Effector memory CD4-positive, alpha-beta T cell (primary cell): ENCODE measurements at places on chromosomes 6 and 20.

- no peak for DNase-seq
Measured at GRCh38 chr6:95127261-95127660, 450.1 kb upstream of the MANEA start.

DNA sequence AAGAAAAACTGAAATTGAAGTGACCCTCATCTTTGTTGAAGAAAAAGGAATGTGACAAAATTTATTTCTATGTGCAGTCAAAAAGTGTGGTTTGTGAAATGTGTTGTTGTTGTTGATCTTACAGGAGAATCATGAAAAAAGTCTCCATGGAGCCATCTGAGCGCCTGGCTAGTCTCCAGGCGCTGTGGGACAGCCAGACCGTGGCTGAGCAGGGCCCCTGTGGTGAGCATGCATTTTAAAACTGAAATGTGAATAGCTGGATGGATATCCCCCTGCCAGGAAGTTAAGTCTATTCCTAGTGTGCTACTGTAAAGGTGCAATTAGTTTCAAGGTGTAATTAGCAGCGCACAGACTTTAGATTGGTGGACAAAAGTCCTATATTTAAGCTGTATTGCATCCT is 170.6 kb downstream of the CARMIL1 start:
- no peak for DNase-seq

GRCh38 chr6:43575105-43575771 is 600 bp downstream of the XPO5 start:
- no peak for DNase-seq

DNA sequence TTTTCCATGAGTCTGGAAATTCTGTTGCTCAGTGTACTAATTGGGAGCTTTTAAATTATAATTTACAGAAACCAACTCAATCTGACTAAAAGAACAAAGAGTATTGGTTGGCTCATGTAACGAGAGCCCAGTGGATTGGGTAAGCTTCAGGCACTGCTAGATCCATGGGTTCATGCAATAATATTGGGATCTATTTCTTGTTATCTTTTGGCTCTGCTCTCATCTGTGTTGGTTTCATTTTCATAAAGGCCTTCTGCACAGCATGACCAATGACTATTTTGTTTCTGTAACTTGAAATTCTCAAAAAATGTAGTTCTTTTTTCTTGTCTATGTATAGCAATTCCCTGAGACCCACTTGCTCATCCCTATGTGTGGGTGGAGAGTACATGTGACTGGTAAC is 12.0 kb downstream of the SLC2A10 start:
- DNase-seq, result no peak

DNA sequence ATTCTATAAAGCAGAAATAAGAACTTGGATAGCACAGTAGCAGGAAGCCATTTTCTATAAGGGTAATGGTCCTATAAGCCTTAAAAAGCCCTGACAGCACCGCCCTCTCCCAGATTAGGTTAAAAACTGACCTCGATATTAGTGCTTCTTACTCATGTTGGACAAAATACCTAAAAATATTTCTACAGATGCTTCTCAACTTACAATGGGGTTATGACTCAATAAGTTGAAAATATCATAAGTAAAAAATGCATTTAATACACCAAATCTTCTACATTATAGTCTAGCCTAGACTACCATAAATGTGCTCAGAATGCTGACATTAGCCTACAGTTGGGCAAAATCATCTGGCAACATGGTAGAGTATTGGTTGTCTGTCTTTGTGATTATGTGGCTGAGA is 70.3 kb downstream of the SESN1 start:
- DNase-seq, result no peak

- no peak for DNase-seq
Measured at GRCh38 chr6:102853249-102853955, 1459.9 kb downstream of the GRIK2 start.

- no peak for DNase-seq
Measured at GRCh38 chr6:133985970-133986369, 32.9 kb downstream of the TBPL1 start.

- no peak for DNase-seq
Measured at GRCh38 chr6:169884158-169884557, 132.7 kb downstream of the ERMARD start.
